ENCODE measurements at places on chromosomes 1 and 21.

DNA sequence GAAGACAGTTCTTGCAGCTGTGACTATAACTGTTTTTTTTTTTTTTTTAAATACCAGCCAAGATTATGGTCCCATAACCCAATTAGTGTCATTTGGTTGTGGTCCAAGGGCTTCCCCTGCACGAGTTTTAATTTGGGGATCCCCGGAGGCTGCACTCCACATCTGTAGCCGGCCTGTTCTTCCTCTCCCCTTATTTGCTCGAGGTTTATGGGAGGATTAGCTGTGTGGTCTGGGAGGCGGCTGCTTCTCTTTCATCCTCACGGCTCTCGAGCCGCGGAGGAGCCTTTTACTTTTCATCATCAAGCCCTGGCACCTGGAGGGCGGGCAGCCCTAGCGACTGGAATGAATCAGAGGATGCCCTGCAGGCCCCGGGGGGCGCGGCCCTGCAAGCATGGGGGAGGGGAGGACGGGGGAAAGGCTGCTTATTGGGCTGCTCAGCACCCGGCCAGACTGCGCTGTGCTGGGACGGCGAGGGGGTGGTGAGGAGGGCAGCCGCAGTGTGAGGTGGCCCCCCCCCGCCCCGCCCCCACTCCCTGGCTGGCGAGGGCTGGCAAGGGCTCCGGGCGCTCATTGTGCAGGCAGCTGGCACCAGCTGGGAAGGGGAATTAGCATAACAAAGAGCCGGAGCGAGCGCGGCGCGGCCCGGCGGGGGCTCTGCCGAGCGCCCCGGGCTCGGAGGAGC is 18.5 kb downstream of the SERTAD4 start:
- DNase-seq: no peak

DNA sequence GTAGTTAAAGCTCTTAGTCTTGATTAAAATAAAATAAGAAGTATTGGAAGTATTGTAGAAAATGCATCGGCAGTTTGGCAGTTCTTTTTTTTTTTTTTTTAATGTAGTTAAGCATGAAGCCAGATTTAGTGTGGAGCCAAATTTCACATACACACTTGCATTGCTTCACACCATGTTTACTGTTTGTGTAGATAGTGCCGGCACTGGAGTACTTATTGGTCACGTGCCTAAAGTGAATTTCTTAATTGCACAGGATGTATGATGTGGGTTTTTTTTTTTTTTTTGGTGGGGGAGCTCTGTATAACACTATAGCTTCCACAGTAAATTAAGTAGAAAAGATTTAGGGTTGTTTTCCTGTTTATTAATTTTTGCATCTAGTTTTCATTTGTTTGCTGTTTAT is 21.2 kb upstream of the TMEM61 start:
- no peak for DNase-seq

DNA sequence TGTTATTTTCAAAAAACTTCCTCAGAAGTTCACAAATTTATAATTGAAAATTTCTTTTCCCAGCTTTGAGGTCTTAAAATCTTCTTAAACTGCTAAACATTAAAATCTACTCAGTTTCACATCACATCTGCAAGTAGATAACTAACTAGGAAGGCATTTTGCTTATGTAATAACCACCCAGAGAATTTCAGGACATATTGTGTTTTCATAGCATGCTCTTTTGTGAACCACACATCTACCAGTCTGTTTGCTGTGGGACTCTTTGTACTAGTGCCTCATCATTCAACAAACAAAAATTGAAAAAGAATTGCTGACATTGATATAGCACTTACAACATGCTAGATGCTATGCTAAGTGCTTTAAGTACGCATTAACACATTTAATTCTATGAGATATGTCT is 31.6 kb upstream of the C1orf146 start:
- DNase-seq: peak; percentile 18

DNA sequence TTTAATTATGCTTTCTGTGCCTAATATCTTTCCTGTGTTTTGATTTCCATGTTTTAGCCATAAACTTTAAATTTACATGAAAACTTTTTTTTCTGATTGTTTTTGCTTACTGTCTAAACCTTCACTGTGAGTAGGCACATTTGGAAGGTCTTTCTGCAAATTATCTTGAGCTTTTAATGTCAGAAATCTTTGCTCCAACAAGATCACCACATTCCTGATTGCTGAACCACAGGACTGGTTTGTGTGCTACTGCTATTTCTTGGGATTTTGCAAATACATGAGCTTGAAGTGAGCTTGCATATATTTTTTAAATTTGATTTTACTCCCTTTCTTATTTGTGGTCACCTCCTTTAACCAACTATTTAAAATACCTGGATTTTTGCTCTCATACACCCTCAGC is 61.3 kb downstream of the PTBP2 start:
- peak; percentile 18 for DNase-seq

DNA sequence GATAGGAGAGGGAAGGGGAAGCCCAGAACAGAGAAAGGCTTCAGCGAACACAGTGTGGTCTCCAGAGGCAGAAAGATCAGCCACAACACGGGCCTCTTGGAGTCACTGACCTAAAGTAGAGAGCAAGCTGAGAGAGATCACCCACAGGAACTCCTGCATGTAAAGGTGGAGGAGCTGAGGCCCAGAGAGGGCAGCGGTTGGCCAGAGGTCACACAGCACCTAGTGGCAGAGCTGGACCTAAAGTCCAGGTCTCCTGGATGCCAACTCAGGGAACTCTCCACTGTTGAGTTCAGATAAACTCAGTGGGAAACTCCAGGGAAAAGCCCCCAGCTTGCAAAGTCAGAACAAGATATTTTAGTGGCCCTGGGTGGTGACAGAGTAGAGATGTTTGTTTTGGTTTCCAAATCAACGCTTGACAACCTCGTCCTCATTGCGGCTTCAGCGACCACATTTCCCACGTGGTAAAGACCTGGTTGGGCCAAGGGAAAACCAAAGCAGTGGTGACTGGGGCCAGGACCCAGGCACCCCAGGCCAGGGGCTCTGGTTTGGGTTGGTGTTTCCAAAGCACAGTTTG is 4.6 kb downstream of the IFFO2 start:
- no peak for DNase-seq

DNA sequence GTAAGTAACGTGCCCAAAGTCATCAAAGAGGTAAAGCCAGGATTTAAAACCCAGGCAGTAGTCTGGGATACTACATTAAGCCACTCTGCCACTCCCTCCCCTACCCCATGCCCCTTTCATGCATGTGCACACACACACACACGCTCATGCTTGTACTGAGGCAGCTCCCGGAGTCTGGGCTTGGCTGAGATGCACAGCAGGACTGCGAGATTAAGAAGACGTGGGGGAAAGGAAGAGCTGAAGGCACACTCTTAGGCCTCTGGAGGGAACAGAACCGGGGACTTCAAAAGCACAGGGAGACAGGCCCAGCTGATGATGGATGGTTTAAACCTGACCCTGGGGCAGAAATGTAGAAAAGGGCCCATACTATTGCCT is 98.3 kb downstream of the GLIS1 start:
- DNase-seq: no peak

DNA sequence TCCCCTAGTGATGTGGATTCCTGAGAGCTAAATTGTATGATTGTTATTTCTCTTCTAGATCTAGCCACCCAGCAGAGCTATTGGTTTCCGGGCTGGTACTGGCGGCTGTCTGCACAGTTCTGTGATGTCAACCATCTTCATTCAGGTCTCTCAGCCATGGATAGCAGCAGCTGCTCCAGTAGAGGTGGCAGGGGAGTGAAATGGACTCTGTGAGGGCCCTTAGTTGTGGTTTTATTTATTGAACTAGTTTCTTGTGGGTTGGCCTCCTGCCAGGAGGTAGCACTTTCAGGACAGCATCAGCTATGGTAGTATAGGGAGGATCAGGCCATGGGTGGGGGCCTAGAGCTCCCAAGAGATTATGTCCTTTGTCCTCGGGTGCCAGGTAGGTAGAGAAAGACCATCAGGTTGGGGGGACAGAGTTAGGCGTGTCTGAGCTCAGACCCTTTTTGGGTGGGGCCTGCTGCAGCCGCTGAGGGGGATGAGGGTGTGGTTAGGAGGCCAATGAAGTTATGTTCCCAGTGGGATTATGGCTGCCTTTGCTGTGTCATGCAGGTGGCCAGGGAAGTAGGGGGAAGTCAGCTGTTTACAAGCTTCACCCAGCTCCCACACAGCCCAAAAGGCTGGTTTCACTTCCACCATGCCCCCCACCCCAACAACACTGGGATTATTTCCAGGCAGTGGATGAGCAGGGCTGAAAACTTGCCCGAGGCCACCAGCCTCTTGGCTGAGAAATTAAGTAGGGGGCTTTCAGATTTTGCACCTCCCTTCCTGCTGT is 55.1 kb upstream of the RGS4 start:
- DNase-seq: no peak

DNA sequence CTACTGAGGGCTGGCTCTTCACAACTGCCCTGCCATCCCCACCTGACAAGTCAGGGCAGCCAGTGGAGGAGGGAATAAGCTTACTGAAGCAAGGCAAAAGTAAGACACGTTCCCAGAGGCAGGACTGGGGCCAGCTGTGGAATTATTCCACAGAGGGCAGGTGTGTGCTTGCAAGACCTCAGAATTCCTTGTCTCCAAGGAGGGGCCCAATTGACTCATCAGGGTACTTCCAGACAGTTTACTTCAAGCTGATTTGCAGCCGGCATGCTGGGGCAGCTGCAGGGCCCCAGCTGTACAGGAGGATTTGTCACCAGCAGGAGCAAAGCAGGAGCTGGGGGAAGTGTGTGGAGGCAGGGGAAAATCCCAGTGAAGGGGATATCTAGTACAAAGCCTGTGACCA is 167.5 kb upstream of the CAMK1G start:
- no peak for DNase-seq

GRCh38 chr1:14443164-14443787 is 155.2 kb upstream of the KAZN start:
- DNase-seq: no peak

DNA sequence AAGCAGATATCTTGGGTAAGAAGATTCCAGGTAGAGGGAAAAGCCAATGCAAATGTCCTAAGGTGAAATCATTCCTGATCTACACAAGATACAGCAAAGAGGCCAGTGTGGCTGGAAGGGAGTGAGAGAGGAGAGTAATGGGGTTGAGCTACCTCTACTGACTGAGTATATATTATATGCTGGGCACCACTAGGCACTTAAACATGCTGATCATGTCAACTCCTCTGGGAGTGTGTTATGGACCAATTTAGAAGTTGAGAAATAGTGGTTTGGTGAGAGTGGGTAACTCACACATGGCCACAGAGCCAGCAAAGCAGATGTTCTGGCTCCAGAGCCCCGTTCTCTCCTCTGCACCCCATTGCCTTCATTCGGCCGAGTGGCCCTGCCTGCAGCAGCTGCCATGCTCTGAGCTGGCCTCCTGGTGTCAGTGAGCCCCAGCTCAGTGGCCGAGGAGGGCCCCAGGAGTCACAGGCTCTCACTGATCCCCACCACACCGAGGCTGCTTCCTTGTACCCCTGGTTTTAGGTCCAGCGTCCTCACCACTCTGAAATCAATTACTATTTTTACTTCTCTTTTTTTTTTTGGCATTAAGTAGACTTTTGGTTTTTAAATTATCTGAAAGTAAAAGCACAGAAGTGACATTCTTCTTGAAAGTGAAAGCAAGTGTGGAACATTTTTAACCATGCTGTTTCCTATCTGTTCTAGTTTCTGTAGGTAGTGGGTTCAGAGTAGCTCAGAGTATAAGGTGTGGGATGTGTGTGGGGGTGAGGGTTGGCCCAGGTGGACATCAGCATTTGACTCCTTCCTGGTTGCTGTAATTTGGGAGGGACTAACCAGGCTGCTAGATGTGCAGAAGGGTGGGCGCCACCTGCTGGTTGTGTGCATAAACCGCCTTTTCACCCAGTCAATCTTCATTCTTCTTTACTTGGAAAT is 45.8 kb upstream of the CRNN start:
- no peak for DNase-seq

GRCh38 chr1:213192026-213192425 is 141.0 kb downstream of the RPS6KC1 start:
- no peak for DNase-seq

DNA sequence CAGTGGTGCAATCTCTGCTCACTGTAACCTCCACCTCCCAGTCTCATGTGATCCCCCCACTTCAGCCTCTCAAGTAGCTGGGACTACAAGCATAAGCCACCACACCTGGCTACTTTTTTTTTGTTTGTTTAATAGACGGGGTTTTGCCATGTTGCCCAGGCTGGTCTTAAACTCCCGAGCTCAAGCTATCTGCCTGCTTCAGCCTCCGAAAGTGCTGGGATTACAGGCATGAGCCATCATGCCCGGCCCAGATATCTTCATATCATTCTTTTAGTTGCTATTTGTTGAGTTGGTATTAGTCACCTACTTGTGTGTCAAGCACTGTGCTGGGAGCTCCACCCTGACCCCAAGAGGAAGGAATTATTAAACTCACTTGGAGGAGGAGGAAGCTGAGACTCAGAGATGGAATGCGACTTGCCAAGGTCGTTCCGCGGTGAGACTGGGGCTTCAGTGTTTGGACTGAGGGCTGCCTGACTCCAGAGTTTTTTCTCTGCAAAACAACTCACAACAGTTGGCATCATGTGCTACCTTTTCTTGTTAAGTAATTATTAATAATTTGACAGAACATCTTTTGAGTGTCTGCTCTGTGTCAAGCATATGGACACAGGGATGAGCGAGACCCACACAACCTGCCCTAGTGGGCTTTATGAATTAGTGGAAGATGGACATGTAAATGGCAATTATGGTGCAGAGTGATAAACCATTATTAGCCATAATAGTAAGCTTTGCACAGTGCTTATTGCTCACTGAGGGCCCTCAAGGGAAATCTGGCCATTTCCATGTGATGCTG is 132.0 kb downstream of the FOXD2 start:
- peak; percentile 73 for DNase-seq

GRCh38 chr1:58204284-58204683 is 342.2 kb downstream of the OMA1 start:
- no peak for DNase-seq

- DNase-seq: no peak
Measured at GRCh38 chr1:78869136-78869535, 137.4 kb downstream of the ADGRL4 start.

DNA sequence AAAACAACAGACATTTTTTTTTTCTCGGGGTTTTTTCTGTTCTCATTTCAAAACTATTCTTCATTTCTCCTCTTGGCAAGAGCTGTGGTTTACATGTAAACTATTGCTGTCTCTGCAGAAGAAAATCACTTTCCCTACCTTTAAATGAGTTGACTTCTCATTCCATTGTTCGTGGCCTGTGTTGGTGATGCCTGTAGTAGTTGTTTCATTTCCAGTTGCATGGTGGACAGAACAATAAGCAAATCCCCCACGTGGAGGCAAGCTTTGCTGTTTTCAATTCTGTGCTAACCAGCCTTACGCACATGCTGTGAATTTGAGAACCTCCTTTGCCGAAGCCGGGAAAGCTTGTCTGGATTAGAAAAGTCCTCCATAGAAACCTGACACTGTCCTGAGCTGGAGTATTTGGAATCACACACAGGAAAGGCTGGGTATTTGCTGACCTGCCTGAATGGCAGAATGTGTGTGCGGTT is 26.2 kb upstream of the MAP3K7CL start:
- DNase-seq: no peak

GRCh38 chr1:228927946-228928898 is 192.9 kb downstream of the RHOU start:
- no peak for DNase-seq

- DNase-seq: peak; percentile 67
Measured at GRCh38 chr1:112536561-112536960, 27.8 kb downstream of the WNT2B start.
